ENCODE measurements at places on chromosomes 5 and 9.

- no peak for DNase-seq
Measured at GRCh38 chr5:75324791-75325190, 12.2 kb upstream of the HMGCR start.

- no peak for DNase-seq
Measured at GRCh38 chr9:127763918-127764384, 14.5 kb downstream of the SH2D3C start.

GRCh38 chr5:14147210-14147609 lies 4.1 kb downstream of the TRIO start:
- DNase-seq: no peak

- no peak for DNase-seq
Measured at GRCh38 chr5:3348576-3349535, 246.8 kb upstream of the IRX1 start.

- no peak for DNase-seq
Measured at GRCh38 chr9:133340916-133341315, 4.9 kb upstream of the SURF6 start.

- DNase-seq: no peak
Measured at GRCh38 chr9:72276429-72276828, 88.6 kb downstream of the ZFAND5 start.

- DNase-seq: no peak
Measured at GRCh38 chr9:134328841-134329575, 2.8 kb downstream of the RXRA start.

DNA sequence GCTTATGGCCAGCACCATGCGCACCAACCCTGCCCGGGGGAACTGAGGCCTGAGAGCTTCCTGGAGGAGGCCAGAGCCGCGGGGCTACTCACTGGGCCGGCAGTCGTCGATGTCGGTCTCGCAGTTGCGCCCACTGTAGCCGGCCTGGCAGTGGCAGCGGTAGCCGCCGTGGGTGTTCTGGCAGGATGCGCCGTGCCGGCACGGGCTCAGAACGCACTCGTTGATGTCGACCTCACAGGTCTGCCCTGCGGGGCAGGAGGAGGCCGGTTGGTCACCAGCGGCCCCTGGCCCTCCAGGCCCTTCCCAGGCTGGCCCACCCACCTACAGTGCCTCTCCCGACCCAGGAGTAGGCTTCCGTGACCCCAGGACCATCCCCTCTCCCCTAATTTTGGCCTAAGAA lies 27.7 kb upstream of the SEC16A start:
- no peak for DNase-seq

- no peak for DNase-seq
Measured at GRCh38 chr9:5947912-5948311, 57.2 kb downstream of the MLANA start.

DNA sequence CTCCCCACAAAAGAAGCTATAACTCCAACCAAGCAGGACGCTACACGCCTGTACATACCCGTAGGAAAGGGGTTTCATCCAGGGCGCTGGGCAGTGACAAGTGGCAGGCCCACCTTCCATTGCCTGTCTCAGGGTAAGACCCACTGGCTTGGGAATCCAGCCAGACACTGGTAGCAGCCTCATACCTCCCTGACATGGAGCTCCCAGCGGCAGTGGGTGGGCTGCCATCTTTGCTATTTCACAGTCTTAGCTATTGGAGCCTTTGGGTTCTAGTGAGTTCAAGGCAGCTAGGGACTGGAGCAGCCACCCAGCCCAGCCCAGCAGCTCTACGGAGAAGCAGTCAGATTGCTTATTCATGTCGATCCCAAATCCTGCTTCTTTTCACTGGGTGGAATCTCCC lies 3.4 kb upstream of the IFNA10 start:
- no peak for DNase-seq

GRCh38 chr9:97803167-97804058 lies 49.6 kb upstream of the FOXE1 start:
- DNase-seq: peak; percentile 77

GRCh38 chr5:79547982-79548381 lies 34.0 kb upstream of the HOMER1 start:
- no peak for DNase-seq

DNA sequence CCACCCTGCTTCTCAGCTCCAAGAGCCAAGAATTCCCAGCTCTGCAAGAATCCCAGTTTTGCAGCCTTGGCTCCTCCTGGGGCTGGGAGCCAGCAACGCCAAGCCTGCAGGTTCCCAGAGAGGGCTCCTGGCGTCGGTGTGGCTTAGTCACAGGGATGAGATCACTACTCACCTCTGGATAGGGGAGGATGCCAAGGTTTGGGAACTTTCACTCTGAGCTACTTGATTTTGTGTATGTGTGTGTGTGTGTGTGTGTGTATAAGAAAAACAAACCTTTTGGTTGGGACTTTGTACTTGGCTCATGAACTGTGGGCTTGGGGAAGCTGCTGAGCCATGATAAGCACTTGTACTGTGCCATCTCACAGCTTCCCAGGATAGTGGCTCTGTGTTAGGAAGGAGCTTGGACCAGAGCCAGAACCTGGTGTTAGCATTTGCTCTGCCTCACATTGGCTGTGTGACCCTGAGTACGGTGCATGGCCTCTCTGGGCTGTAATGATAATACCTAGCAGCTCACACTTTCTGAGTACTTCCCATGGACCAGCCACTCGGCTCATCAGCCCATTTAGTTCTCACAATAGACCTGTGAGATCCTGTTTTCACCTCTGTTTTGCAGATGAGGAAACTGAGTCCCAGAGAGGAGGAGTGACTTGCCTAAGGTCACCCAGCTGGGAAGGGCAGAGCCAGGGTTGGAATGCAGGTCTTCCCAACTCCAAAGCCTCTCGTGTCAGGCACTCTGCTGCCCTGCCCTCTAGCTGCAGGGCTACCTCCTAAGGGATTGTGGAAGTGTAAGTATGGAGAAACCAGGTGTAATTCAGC lies 41.4 kb upstream of the DAB2IP start:
- DNase-seq: no peak

DNA sequence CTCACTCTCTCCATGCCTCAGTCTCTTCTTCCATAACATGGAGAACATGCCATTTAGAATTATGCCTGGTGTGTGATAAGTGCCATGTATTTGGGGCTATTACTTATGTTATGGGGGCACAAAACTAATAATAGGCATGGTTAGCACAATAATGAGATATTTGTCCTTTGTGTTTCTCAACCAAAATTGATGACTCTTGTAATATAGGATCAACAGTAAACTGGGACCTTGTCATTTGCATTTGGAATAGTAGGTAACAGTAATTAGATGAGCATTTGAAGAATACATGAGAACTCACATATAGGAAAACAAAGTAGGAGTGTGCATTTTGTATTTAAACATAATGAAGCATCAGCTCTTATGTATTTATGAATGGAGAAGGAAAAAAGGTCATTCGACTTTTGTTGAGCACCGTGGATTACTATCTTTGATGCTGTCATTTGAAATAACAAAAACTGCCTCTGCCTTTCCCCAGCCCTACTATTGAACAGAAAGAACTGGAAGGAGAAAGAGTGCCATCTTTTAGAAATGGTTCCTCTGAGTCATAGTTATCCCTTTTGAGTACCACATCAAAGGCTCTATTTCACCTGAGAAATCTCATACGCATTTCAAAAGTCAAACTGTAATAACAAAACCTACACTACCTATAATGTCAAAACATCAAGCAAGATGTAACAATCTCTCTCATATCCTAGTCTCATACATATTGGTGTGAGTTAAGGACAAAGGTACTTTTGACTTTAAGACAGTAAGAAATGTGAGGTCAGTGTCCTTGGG lies 655.2 kb downstream of the PDE4D start:
- peak; percentile 36 for DNase-seq

DNA sequence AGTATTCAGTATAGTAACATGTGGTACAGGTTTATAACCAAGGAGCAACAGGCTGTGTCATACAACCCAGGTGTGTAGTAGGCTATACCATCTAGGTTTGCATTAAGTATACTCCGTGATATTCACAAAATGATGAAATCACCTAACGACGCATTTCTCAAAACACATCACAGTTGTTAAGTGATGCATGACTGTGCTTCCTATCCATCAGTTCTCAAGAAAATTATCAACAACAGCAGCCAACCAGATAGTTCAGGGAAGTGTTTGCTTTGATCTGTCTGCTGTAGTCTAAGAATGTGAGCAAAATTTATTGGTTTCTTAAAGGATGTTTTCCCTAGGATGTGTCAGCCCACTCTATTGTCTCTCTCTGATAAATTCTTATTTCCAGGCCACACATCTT lies 7.4 kb downstream of the ZBTB26 start:
- DNase-seq: no peak

DNA sequence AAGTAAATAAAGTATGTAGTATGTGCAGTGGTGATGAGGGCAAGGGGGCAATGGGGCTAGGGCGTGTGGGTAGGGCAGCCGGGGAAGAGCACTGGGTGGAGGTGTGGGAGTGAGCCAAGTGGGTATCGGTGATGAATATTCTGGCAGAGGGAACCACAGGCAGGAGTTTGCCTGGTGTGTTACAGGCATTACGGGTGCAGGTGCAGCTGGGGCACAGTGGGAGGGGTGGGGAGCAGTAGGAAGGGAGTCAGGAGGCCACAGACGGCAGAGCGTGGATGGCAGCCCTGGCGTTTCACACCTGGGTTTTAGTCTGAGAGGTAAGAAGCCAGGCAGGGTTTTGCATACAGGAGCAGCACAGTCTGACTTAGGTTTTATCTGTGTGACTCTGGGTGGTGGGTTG lies 35.4 kb downstream of the SFXN1 start:
- no peak for DNase-seq

- DNase-seq: no peak
Measured at GRCh38 chr5:82275216-82275664, 2.9 kb downstream of the RPS23 start.

DNA sequence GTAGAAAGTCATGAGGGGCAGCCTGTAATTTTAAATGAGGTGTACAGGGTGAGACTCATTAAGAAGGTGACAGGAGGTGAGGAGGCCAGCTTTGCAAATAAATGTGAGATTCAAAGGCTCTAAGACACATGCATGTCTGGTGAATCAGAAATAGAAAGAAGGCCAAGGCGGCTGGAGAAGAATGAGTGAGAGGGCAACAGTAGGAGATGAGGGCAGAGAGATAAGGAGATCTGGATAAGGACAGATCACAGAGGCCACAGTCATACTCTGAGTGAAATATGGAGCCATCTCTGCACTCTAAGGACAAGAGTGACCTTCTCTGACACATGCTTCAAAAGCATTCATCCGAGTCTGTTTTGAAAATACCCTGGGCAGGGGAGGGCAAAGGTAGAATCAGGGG lies 90.7 kb downstream of the RAD23B start:
- DNase-seq: no peak

DNA sequence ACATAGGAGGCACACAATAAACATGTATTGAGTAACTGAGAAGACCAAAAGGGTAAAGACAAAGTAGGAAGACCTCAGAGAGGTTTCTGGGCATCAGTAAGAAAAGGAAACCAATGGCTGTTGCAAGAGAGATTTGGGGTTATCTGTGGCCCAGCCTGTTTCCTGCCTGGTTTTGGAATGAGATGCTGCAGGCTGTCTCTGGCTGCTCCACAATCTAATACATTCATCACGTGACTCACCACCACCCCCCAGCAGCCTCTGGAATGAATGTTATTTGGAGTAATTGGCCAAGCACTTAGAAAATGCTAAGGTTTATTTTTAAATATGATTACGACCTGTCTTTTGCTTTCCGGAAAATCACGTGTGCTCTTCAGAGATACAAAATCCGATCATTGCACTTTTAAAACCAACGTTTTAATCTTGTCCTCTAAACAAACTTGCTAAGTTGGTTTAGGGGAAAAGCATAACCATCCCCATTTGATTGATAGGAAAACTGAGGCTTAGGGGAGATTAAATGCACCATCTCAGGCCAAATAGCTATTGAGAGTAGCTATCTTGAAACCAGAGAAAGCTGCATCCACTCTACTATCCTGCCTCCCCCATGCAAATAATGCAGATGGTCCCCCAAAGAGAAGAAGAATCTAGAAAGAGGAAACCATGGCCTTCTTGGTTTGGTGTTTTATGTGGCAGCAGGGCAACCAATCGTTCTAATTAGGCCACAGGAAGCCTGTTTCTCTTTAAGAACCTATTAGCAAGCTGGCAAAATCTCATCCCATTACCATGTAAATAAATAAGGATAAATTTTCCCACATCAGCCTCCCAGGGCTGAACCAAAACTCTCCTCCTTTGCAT lies 151.8 kb upstream of the ADRA1B start:
- DNase-seq: no peak

DNA sequence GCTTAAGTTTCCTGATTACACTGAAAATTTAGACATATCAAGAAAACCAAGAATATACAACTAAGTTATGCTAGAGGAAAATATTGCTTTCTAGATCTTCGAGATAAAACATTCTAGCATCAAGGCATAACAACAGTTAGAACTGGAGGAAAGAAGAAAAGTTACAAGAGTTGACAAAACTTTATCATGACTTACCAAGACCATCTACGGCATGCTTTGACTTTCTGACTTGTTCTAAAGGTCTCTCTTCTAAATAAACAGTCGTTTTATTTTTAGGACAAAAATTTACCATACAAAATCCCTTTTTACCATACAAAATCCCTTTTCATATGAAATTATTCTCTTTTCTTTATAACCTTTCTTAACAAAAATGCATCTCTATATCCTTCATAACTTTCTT lies 1110.1 kb upstream of the CDH10 start:
- DNase-seq: no peak

GRCh38 chr5:99088309-99088708 lies 159.5 kb upstream of the CHD1 start:
- DNase-seq: no peak

DNA sequence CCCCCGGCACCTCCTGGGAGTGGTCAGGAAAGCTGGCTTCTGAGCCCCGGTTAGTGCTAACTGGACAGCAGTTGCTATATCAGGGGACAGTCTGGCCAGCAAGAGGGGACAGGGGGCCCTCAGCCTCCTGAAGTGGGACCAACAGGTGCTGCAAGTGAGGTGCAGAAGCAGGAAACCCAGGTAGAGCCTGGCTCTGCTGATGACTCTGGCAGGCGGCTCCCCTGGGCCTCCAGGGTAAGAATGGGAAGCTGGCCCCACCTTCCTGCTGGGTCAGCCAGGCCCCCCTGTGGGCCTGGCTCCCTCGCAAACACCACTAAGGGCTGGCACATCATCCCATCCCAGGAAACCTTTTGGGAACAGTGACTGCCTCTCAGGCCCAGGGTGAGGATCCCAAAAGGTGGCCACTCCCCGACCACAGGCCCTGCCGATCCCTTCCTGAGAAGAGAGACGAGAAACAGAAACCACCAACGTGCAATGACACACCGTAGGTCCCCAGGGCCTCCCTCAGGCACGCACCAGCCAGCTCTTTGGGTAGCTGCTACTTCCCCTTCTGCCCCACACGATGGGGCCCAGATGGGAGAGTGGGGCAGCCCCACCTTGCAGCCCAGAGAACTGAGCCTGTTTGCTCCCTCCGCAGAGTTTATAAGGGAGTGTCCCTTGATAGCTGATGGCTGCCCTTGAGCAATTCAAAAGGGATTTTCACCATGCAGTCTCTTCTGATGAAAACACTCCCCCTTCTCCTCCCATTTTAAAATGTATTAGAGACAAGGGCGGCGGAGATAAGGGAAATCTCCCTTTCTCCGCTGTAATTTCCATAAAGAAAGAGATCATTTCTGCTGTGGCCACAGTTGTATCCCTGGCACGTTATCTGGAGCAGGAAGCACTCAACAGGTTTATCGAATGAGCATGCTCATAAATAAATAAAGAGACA lies 76.8 kb downstream of the STK10 start:
- peak; percentile 40 for DNase-seq
